ENCODE measurements at places on chromosomes 2 and 18.
A peak's percentile ranks its signal among the peaks of the same experiment; 100 is the strongest.

DNA sequence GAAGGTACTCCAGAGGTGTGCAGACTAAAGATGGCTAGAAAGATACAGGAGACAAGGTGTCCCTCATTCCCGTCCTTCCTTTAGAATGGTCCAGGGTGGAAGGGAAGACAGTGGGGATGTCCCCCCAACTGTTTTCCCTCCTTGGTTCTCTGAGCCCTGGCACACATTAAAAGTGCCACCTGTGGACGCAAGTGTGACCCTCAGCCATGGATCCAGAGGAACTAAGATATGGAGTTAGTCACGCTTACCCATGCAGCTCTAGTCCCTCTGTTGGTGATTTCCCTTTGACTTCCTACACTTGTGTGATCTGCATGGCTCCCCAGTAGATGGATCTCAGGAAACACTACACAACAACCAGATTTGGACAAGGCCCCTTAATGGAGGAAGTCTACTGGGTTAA, 113.1 kb upstream of the SRD5A2 start:
- H3K36me3 ChIP-seq: no peaks in the 10 kb centered on the region
- DNase-seq: no peak
- no peaks in the 10 kb centered on the region for H3K4me1 ChIP-seq
- no peak overlapping the region for H3K4me3 ChIP-seq
- no peaks in the 10 kb centered on the region for H3K27me3 ChIP-seq

DNA sequence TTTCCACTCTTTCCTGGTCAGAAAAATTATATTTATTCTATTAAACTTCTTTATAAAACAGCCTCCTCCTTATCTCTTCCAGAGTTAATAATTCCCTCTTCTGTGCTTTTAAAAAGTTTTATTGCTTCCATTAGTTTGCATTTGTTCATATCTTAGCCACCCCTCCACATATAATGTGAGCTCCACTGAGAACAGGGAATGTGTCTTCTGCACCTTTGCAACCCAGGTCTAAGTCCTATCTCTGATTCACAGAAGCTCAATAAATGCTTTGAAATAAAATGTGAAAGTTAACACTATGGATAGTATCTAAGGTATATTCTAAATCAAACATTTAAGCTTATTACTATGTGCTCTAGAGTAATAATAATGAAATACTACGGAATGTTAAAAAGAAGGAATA, 9.3 kb upstream of the LRATD1 start:
- H3K27ac ChIP-seq: no peak overlapping the region
- H3K36me3 ChIP-seq: no peaks in the 10 kb centered on the region
- H3K27me3 ChIP-seq: peaks cover 22% of the 10 kb centered on the region
- H3K4me1 ChIP-seq: no peaks in the 10 kb centered on the region

- H3K4me3 ChIP-seq: peak within 1 kb of the TSS; percentile 71
- peak within 1 kb of the TSS; percentile 98 for H3K27ac ChIP-seq
- H3K27me3 ChIP-seq: no peaks in the 10 kb centered on the region
These were observed at the start of gene RBBP8 for GRCh38 chr18:22933206-22933965. Gene RBBP8 (plus strand): TSS chr18:22933328. CDS start chr18:22936852, 3,524 bp downstream.

DNA sequence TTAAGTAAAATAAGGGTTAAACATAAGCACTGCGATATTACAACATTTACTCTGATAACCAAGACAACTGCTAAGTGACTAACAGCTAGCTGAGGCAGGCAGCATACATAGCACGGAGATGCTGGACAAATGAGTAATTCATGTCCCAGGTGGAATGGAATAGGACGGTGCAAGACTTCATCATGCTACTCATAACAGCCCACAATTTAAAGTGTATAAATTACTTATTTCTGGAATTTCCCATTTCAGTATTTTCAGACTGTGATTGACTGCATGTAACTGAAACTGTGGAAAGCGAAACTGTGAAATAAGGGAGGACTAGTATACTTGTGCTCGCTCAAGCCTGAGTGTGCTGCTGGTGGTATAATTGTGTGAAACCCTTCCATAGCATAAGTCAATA, 12.9 kb downstream of the IER3IP1 start:
- no peaks in the 10 kb centered on the region for H3K27me3 ChIP-seq
- H3K27ac ChIP-seq: no peak overlapping the region

- H3K36me3 ChIP-seq: no peaks in the 10 kb centered on the region
- no peak overlapping the region for H3K27ac ChIP-seq
- H3K4me1 ChIP-seq: peaks cover 35% of the 10 kb centered on the region
- no peaks in the 10 kb centered on the region for H3K27me3 ChIP-seq
- H3K4me3 ChIP-seq: no peak overlapping the region
- DNase-seq: peak; percentile 26
These were observed 15.2 kb downstream of the BCL2L11 start for GRCh38 chr2:111135910-111136297.
